ENCODE measurements at places on chromosomes 4 and X.

DNA sequence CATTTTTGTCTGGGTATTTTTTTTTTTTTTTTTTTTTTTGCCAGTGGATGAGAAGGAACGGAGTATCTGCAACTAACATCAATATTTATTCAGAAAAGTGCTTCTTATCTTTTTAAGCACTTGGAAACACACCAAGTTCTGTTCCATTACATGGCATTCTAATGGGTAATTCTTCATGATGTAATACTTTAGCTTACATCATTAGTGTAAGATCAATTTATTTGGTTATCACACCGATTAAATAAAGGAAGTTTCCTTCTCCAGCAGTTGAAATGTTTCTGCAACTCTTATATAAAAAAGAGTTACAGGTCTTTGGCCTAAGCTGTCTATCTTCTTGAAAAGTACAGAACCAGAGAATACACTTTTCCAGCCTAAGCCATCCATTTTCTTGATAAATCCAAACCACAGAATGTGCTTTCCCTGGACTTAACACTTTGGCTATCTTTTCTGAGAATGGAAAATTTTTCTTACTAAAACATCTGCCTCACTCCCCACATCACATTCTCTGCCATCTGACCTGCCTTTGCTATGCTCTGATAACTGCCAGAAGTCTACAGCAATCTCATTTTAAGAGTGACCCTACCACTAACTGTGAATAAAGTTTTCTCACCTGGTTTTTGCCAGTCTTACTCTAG is 191.9 kb upstream of the MAB21L2 start:
- no peak for DNase-seq

DNA sequence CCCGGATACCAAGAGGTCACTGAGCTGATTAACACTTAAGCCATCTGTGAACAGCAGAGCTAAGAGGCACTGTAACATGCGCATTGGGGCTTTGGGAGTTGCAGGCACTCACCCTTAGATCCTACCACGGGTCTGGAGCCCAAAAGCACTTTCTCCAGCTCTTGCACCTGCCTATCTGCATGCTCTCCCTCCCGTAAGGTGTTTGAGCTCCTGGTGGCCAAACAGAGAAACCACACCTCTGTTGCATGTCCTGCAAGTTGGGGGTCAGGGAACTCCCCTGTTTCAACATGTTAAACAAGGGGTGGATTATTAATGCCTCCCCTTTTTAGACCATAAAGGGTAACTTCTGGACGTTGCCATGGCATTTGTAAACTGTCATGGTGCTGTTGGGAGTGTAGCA is 49.8 kb downstream of the GYPA start:
- no peak for DNase-seq

DNA sequence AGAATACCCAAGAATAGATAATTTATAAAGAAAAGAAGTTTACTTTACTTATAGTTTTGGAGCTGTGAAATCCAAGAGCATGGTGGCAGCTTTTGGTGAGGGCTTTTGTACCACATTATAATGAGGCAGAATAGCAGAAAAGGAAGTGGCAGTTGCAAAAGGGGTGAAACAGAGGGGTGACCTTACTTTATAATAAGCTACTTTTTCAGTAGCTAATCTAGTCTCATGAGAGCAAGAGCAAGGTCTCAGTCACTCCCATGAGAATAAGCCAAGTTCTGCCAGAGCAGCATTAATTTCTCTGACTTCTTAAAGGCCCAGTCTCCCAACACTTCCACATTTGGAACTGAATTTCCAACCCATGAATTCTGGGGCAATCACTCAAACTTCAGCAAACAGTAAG is 502.0 kb downstream of the GBA3 start:
- DNase-seq: no peak

DNA sequence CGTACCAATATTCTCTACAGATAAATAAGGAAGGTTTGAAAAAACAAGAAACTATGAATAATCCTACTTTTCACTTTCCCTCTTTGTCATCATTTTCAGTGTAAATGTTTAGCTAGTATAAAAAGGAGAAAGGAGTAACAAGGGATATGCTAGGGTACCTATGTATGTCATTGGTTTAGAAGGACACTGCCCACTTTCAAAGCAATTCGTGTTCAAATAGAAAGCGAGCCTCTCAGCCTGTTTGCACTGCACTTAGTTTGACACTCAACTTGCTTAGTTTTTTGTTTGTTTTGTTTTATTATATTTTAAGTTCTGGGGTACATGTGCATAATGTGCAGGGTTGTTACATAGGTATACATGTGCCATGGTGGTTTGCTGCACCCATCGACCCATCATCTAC is 21.6 kb upstream of the RXFP1 start:
- DNase-seq: no peak

DNA sequence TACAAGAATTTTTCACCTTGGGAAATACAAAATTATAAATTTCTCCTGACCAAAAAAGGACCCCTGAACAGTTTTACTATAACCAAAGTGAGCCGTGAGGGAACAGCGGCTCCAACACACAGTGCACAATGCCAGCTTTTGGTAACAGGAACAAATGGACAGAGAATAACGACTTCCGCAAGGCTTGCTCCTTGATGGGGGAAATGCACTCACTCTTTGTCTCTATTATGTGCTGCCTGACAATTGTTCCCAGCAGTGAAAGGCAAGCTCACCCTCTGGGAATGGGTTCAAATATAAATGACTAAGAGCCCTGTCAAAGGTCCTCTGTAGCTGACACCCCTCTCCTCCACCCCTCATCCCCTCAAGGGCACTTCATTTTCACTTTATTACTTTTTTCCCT is 325.8 kb upstream of the GALNT7 start:
- no peak for DNase-seq

DNA sequence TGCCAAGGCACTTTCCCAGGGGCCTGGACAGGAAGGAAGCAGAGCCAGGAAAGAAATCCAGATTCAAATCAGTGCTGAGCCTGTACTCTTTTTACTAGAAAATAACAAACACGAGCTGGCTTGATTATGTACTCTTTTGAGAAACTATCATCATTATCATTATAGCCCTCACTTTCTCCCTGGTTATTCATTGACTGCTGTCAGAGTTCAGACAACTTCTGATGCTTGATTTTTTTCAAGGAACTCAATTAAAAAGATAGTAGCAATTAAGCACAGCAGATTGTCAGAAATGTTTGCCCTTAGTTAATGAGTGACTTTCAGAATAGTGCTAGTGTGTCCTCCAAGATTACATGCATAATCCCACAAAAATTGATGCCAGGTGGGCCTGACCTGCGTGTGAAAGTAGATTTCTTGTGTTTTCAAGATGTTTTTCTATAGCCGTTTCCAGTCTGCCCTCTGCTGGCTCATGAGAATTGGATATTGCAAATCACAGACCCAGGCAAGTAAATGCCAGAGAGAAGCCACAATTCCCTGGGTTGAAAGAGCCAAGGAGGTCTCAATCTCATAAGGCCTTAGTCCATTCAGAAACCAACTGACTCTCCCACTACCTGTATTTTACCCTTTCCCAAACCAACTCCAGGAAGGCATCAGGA is 14.3 kb upstream of the PNPLA4 start:
- no peak for DNase-seq

DNA sequence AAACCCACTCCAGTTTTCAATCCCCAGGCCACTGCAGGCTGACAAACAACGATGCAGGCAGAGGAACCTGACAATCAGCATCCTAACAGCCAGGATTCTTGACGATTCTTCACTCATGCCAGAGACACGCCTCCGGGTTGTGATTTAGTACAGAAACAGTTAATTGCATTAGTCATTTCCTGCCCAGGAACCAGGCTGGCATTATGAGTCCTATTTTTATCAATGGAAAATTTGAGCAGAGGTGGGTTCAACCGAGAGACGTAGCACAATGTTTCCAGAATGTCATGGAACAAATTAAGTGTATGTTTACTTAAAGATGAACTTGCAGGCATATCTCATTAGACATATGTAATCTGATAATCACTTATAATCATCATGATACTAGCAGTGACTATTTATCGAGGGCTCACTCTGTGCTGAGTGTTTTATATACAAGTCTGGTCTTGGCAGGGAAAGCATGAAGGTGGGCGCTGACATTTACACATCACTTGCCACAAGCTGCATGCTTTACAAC is 159.7 kb downstream of the NSUN7 start:
- no peak for DNase-seq

DNA sequence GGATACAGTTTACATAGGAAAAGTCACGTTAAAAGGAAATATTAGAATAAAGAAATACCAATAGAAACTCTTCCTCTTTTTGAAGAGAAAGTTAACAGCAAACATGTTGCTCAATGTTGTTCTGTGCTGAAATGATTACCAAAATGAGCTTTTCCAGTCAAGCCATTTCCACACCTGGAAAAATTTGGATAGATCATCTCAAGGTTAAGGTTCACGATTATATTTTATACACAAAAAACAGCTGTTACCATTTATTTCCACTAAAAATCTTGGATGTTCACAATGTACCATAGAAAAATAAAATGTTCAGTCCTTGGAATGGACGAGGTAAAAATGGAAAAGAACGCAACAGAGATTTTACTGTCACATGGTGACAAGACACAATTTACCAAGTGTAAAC is 218.7 kb downstream of the SCFD2 start:
- DNase-seq: no peak

GRCh38 chr4:105147553-105148161 is 981 bp downstream of the TET2 start:
- no peak for DNase-seq

GRCh38 chr4:158787709-158788475 is 19.1 kb downstream of the FNIP2 start:
- DNase-seq: no peak

DNA sequence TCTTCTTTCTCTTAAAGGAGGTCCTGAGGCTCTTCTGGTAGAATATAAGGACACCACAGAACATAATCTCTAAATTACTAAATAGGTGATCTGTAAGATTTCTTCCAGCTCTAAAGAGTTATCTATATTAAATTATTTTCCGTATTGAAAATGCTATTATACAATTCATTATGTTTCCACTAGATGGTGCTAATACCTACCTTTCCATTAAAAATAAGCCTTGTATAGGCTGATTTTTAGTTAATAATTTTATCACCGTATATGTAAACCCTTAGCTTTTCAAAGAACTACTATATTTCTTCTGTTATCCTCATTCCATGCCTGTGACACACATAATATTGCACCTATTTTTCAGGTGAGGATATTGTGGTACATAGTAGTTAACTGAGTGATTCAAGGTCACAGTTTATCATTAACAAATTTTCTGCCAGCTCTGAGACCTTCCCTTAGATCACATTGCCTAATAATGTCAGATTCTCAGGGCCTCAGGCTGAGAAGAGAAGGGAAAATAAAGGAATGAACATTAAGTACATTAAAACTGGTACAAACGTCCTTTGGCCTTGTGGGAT is 138.8 kb downstream of the TEX11 start:
- no peak for DNase-seq

- DNase-seq: no peak
Measured at GRCh38 chr4:20882500-20882899, 182.2 kb downstream of the PACRGL start.

GRCh38 chr4:6126971-6127745 is 73.2 kb downstream of the JAKMIP1 start:
- DNase-seq: no peak

- DNase-seq: no peak
Measured at GRCh38 chrX:119393144-119393543, 6.0 kb upstream of the SLC25A43 start.

DNA sequence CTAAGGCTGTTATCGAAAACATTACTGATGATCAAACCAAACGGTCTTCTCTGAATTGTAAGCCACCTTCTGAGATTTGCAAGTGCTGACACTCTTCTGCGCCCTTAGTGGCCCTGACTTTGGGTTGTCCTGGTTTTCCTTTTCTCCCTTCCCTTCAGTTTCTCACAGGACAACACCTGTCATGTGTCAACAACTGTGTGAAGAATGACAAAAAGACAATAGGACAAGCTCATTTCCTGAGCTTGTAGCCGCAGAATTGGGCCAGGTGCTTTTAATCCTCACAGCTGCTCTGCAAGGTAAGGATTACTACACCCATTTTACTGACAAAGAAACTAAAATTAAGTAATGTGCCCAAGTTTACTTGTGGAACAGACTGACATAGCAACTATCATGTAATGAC is 44.9 kb upstream of the TXK start:
- DNase-seq: no peak

- DNase-seq: no peak
Measured at GRCh38 chr4:87024201-87024600, 89.4 kb downstream of the AFF1 start.

DNA sequence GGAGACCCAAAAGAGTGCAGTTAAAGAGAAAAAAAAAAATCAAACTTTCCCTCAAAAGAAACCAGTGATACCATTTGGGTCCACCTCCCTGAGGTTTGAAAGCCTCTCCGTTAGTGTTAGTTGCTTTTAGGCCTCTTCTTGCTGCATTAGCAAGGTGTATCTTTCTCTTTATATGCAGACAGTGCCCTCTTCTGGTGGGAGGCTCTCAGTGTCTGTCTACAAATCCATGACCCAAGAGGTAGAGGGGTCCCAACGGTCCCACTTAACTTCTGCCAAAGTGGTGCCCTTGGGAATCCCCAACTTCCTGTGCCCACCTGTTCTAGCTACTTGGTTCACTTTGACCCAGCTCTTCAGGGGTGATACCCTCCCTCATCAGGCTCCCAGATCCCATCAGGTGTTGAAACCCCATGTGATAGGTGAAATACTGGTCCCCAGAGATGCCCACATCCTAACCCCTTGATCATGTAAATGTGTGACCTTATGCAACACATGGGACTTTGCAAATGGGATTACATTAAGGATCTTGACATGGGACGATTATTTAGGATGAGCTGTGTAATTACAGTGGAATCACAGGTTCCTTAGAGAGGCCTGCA is 63.7 kb upstream of the CD99 start:
- DNase-seq: no peak

DNA sequence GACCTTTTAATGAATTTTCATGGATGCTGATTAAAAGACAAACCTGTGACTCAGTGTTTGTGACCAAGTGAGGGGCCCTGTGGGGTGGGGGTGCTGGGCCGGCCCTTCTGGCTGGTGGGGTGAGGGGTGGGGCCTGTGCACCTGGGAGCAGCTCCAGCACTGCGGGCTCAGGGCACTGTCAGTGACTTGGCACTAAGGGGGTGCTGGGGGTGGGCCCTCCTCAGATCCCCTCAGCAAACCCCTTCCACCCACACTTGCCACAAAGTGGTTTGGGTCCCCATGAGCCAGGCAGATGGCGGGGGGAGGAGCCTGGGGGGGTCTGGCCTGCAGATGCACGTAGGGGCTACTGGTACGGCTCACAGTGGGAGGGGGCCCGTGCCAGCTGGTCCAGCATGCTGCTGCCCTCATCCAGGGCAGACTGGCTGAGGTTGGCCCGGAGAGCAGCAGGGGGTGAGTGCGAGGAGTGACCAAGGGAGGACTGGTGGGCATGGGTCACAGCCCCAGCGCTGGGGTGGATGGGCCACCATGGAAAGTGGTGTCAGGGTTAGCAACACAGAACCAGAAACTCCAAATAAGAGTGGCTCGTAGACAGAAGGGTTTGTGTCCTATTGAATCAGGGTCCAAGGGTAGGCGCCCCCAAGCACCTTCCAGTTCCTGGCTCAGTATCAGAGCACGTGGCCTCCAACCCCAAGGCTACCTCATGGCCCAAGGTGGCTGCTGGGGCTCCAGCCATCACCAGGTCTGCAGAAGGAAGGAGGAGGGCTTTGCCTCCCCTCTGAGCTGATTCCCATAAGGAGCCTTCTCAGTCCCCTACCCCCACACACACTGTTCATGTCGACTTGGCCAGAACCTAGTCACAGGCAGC is 10.1 kb downstream of the NKX1-1 start:
- DNase-seq: no peak

Measured in activated CD8-positive, alpha-beta memory T cell treated with anti-CD3 and anti-CD28 coated beads for 48 hours (primary cell).